ENCODE measurements at places on chromosomes 3 and 15. TPM values are rescaled to one million over a fixed set of nuclear protein-coding genes. Genes with fewer than 3 reads are reported as not detected.
A peak's percentile ranks its signal among the peaks of the same experiment; 100 is the strongest.

The NMNAT3 gene
- total RNA-seq = 5.4 TPM

The GREM1 gene
- 9.2 TPM for total RNA-seq

The FURIN gene
- 30.6 TPM for total RNA-seq

The CHRD gene
- 0.84 TPM for total RNA-seq

The REC114 gene
- not detected for total RNA-seq

The PIGBOS1 gene
- total RNA-seq = 4.5 TPM

The GNAT1 gene
- 0.08 TPM for total RNA-seq

GRCh38 chr3:174132006-174132405, 727.1 kb upstream of the NAALADL2 start:
- ATAC-seq = no peak

GRCh38 chr3:186099178-186099577, 9.7 kb downstream of the ETV5 start:
- ATAC-seq = no peak

DNA sequence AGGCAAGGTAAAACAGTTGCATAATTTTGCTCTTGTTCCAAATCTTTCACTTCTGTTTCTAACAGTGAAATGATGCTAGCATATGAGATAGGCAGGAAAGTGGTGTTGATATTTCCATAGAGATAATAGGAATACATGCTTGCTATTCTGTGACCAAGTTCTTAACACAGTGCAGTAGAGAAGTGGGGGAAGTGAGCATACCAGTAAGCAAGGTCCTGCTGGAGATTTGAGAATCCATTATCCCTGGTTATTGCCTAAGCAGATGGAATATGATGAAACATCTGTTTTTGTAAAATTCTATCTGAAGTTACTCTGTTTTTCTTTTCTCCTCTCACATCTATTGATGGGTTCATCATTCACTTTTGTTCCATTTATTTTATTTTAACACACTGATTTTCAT, 28.7 kb downstream of the USP8 start:
- no peak for ATAC-seq

DNA sequence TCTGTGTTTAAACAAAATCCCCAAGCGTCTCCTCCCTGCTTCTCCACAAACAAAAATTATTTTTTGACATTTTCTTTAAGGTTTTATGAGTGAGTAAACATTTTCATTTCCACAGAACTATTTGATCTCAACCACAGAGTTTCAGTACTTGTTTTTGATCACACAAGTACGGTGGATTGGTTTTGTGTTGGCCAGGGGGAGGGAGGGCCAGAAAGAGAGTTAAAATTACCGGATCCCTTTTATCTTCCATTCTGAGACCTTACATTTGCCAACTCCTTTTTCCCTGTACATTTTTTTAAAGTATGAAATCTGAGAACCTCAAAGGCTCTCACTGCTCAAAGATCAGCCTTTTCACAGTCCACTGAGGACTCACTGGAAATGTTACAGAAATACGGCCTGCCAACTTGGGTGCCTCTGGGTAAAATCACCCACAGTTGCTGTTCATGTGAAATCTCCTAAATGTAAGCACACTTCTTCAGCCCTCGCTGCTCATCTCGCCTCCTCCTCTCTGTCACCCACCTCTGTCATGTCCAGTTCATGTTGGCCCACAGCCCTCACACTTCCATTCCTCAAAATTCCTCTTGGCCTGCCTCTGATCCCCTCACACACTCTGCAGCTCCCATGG, 1.7 kb downstream of the HOMER2 start:
- ATAC-seq = no peak

DNA sequence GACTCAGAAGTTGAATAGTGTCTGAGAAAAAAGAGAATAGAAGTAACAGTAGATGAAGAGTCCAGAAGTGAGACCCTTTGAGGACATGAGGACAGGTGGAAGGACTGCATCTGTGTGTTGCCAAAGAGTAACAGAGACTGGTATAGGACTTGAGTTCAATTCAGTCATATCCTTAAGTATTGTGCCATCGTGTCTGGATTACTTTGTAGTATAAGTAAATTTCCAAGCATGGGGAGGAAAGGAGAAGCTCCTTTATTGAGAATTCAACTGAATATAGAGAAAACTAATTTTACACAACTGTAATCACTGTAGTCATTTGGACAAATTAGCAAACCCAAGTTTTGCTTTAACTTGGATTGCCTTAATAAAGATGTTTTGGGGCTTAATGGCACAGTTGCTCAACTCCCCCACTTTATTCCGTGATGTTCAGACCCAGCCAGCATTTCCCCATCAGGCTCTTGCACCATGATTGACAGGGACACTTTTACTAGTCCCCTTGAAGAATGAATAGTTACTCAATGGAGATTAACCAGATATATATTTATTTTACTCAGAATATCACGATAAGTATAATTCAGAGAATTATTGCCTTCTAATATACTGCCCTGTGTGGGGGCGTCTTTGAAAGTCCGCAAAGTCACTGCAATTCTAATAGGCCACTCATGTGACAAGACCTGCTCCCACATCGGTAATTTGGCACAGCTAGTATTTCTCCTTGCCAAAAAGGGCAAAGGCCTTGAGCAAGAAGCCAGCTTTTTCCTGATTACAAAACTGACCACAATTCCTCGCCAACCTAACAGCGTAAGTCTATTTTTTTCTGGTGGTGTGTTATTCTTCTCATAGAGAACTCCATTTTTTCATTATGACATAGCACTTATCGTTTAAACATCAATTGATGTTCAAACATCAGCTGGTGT, 61.3 kb downstream of the PPARG start:
- no peak for ATAC-seq

- ATAC-seq = peak; percentile 16
Measured at GRCh38 chr3:111607240-111607920, 12.2 kb upstream of the ZBED2 start.

DNA sequence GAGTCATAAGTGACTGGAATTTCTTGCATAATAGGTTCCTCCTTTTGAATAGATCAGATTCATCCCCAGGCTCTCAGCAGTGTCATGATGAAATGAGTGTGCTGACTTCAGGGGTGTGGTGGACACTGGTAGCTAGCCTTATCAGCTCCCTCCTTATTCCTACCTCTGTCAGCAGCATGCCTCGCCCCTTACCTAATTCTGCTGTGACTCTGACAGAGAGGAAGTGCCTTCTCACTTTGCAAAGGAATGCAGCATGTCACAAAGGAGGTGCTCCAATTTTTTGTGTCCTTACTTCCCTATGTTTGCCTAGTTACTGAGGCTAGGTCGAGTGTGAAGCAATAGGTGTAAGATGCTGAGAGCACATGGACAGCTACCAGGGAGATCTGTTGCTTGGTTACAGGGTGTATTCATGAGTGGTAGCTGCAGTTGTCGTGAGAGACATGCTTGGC, 90.6 kb downstream of the TNFAIP8L3 start:
- ATAC-seq = peak; percentile 99

DNA sequence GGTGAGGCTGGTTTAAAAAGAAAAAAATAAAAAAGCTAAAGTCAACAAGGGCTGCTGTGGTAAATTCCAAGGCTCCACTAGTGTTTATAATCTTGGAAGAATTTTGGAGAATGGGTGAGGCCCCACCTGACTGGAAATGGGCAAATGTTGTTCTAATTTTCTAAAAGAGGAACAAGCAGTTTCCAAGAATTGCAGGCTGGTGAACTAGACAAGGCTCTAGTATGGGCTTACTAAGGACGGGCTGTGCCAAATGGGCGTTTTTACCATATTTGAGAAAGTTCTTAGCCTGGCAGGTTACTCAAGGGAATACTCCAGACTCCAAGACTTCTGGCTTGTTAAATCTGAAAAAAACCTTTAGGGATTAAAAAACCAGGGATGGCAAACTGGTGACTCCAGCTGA, 67.0 kb upstream of the ABHD2 start:
- ATAC-seq = no peak

- no peak for ATAC-seq
Measured at GRCh38 chr3:51276046-51276445, 109.0 kb upstream of the MANF start.

DNA sequence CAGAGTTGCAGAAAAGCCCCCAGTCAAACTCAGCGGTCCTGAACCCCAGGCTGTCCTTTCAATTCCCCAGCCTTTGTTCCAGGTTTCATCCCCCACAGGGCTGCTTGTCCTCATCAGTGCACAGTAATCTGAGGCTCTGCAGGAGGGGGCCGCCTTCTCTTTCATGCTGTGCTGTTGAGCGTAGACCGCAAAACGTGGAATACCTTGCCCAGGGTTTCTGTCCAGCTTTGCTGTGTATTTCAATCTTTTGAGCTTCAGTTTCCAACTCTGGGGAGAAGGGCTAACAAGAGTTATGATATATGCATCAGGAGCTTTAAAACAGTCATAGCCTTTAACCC, 64.8 kb downstream of the FAM43A start:
- no peak for ATAC-seq

DNA sequence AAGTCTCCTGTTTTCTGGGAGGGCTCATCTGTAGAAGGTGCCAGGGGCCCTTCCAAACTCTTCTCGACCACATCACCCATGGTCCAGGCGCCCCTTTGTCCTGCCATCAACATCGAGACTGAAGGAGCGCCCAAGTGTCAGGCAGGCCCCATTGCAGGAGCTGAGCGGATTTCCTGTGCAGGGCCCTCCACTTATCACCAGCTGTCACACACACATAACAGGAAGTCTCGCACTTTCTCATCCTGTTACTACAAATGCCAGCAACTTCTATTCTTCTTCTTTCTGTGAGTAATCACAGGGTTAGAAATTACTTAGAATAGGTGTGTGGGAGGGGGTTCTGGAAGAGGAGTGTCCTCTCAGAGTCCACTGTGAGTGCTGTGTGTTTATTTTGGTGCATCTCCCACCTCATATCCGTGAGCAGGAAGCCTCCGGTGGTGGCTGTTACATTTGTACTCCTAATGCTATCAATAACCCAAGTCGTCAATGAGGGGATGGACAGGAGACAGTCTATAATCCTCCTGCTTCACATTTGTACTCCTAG, at the start of gene KLHL6:
Gene KLHL6 (minus strand): TSS at position 166 of the 541 bp plus-strand sequence. CDS start 53 bp downstream, at position 113.
- peak; percentile 71 for ATAC-seq

DNA sequence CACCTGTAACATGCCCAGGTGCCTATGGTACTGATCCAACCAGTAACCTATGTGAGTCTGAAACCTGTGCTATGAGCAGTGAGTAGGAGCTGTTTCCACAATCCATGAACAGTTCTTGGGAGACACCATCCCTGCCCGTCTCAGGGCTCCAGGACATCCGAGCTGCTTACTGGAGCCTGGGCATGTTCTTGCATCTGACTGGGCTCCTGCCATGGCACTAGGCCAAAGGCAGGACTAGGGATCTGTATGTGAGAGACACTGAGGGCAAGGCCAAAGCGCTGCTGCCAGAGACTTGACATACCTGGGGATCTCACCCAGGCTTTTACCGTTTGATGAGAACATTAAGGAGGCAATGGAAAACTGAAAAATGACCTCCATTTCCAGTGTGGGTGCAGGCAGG, 59.8 kb downstream of the WDR76 start:
- no peak for ATAC-seq

DNA sequence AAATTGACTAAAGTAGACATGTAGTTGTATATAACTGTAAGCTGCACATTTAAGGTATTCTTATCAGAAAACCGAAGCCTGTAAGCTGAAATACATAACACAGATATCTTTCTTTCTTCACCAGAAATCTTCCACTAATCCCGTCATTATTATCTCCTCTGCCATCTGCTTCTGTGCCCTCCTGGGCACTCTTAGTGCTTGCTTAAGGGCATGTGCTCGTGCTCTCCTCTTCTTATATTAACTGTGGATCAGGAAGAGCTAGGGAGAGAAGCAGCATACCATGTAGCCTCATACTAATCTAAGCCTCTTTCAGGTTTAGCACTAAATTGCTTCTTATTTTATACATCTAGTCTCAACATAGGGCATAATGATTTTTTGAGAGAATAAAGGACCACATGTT, 60.8 kb downstream of the RIOX2 start:
- ATAC-seq = no peak

- no peak for ATAC-seq
Measured at GRCh38 chr3:9864200-9864927, 15.7 kb downstream of the CIDEC start.

DNA sequence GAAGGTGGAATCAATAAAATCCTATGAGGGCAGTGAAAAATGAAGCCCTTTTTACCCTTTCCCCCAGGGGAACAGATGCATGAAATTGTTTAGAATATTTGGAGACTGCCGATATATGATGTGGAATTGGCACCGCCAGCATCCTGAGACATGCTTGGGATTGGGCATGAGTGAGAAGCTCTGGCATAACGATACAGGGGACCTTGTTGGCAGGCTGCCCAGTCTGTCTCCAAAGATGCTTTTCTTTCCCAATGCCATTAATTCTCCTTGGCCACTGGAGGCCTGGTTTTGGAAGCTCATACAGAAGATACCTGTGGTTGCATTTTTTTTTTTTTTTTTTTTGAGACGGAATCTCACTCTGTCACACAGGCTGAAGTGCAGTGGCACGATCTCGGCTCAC, 800.6 kb upstream of the LMCD1 start:
- ATAC-seq = no peak

GRCh38 chr3:18703798-18704197, 278.7 kb upstream of the SATB1 start:
- no peak for ATAC-seq

GRCh38 chr3:5238545-5238944, 51.0 kb downstream of the EDEM1 start:
- no peak for ATAC-seq
